Keratinocyte (primary cell): ENCODE measurements at places on chromosomes 2 and 18. TPM values are rescaled to one million over a fixed set of nuclear protein-coding genes. Genes with fewer than 3 reads are reported as not detected.

GRCh38 chr2:231666171-231667095 is 41.9 kb upstream of the PTMA start:
- no peak for DNase-seq

- no peak for DNase-seq
Measured at GRCh38 chr2:67656875-67657274, 259.7 kb downstream of the ETAA1 start.

DNA sequence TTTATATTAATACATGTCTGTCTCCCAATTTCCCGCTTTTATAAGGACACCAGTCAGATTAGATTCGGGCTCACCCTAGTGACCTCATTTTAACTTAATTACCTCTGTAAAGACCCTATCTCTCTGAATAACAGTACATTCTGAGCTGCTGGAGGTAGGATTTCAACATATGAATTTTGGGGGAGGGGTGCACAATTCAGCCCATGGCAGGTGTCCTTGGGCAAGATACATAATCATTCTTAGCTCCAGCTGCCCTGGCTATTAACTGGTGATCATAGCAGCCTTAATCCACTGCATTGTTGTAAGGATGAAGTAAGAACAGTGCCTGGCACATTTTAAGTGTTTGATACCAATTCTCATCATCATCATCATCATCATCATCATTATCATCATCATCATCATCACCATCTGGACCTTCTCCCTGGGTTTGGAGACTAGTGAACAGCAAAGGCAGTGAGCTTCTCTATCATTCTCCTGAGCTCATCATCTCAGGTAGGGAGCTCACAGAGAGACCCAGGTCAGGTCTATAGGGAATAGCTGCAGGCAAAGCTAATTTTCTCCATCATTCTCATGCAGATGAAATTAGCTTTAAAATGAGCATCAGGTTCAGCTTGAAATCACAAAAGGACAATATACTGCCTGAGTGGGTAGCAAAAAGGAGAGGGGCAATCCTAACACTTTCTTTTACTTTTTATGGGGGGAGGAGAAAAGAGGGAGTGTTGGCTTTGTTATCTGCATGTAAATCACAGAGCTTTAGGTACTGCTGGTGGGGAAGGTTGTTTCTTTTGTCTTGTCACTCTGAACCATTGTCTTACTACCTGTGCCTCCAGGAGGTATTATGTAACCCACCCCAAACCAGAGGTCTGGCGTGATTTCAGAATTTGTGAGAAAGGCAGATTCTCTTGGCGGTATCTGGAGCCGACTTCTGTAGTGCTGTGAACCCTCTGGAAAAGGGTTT is 125.5 kb upstream of the SPRED2 start:
- DNase-seq, result no peak

- no peak for DNase-seq
Measured at GRCh38 chr18:31426021-31426420, 21.5 kb upstream of the DSG3 start.

The NOL4 gene
- not detected in 3 replicates for polyA plus RNA-seq
